CD4-positive, alpha-beta T cell treated with Interleukin-6 for 4 hours (primary cell): ENCODE measurements at places on chromosomes 3 and 15.

DNA sequence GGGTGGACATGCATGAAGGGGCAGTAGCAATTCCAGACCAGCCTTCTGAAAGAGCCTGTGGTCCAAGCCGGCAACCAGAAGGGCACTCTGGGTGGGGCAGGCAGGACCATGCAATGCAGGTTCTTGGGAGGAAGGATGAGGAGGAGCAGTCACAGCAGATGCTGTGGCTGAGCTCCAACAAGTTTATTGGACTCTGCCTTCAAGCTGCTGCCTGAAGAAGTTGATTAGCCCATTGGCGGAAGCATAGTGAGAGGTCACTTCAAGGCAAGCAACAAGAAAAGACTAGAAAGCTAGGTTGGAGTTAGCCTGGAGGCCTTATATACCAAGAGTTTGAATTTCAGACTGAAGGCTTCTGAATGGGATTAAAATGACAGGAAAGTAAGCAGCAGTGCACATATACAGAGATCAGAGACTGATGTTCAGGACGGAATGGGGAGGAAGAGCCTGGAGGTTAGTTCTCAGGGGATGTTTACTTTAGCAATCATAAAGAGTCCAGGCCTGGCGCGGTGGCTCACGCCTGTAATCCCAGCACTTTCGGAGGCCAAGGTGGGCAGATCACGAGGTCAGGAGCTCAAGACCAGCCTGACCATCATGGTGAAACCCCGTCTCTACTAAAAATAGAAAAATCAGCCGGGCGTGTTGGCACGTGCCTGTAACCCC is 39.9 kb downstream of the SFMBT1 start:
- no peak for DNase-seq

GRCh38 chr3:78941587-78941986 is 826.2 kb downstream of the ROBO1 start:
- no peak for DNase-seq

- no peak for DNase-seq
Observed at GRCh38 chr15:68666120-68666811, 87.5 kb downstream of the CORO2B start.

GRCh38 chr3:141690431-141691072 is 47.5 kb upstream of the RNF7 start:
- DNase-seq: no peak

DNA sequence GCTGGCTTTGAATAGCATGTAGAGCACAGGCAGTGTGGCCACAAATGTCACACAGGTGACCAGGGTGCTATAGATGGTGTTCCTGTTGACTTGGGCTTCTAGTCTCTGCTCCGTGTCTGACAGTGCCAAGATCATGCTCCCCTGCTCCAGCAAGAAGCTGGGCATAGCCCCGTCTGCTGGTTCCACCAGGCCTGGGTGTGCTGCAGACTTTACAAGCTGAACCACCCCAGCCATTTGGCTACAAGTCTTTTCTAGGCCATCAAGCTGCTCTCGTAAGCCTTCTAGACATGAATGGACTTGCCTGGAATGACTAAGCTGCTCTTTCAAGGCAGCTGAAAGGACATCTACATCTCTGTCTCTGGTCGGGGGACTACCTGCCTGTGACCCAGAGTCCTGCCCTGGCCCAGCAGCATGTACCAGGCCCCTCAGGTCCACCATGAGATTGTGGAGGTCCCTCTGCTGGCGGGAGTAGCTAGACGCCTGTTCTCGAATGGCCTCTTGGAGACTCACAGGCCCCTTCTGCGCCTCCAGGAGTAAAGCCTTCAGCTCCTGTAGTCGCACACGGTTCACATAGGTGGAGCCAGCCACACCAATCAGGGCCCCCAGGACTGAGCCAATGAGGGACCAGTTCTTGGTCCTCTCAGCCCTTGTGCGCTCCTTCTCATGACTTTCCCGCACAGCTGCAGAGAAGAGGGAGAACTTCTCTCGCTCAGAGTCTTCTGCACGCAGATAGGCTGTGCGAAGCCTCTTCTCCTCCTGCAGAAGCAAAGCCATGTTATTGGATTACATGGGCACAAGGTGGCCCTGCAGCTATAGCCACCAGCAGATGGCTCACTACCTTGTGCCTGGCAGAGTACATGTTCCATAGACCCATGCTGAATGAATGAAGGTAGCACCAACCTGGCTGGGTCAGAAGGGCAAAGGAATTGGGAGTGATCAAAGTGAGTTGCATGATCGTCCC is 2.8 kb upstream of the PLXNB1 start:
- no peak for DNase-seq
